ENCODE measurements at places on chromosomes 5 and 9.

GRCh38 chr5:155948576-155948975, 378.4 kb upstream of the SGCD start:
- no peak for DNase-seq

DNA sequence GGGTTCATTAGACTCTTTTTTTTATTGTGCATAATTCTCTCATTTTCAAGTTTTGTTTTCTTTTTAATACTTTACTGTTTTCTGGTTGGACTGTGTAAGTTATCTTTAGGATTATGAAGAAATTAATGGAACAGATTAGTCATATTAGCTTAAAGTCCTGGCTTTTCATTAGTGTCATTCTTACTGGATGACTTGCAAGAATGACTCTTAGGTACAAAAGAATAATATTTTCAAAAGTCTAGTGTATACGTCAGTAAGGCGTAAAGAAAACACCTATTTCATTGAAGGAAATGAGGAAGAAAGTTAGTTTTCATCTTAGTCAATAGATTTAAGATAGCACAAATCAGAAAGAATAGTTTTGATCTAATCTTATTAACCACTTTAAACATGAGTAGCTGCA, 20.4 kb downstream of the UHRF2 start:
- DNase-seq = no peak

GRCh38 chr9:37290940-37291485, 131.5 kb upstream of the GRHPR start:
- no peak for DNase-seq

DNA sequence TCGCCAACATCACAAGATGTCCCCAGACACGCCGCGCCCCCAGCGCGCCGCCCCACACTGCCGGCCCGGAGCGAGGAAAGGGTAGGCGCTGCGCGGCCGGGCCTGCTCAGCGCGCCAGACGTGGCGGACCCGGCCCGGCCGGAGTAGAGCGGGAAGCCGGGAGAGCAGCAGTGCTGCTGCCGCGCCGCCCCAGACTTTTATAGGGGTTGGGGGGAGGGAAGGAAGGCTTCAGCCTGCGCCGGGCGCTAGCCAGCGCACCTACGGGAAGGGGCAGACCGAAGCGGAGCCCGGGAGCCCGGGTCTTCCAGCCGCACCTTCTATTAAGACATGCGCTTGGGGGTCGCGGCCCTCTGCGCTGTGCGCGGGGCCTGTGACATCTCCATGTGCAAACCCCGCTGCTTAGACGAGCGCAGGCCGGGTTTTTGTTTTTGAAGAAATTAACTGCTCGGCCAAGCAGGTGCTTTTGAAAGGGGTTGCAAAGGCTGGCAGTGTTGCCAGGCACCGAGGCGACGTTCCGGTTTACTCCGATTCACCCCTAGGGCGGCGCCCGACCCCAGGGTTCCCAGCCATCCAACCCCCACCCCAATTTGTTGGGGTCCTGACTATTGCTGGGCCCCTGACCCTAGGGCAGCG, 353 bp upstream of the PAX5 start:
- no peak for DNase-seq

GRCh38 chr5:112552216-112552615, 133.1 kb upstream of the EPB41L4A start:
- DNase-seq = no peak

DNA sequence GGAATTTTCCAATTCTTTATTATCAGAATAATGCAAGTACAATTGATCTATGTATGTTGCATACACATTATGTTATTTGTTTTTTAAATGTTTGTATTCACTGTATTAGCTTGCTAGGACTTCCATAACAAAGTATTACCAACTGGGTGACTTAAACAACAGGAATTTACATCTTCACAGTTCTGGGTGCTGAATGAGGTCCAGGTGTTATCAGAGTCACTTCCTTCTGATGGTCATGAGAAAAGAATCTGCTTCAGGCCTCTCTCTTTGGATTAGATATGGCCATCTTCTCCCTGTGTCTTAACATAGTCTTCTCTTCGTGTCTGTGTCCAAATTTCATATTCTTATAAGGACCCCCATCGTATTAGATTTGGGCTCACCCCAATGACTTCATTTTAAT, 229.1 kb upstream of the TRPC7 start:
- DNase-seq = no peak

- no peak for DNase-seq
These were observed 164.9 kb downstream of the SLC24A2 start for GRCh38 chr9:19623941-19624340.

DNA sequence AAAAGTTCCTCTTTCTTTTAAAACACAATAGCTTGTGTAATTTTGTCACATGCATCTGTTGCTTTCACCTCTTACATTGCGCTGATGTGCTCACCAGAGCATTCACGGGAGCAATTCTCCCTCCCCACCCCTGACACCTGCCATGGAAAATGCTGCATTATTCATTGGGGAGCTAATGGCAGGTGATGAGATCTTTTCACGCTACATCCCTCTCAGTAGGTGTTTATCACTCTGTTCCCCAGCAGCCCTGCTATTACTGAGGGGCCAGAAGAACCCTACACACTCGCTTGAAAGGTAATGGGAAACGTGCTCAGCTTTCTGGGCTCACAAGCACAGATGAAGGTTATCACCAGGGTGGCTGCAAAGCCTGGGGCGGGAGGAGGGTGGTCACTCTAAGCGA, 398.0 kb downstream of the PSAT1 start:
- DNase-seq = no peak

GRCh38 chr9:121645853-121646807, 5.3 kb upstream of the DAB2IP start:
- DNase-seq = no peak

GRCh38 chr5:31221001-31221400, 27.5 kb downstream of the CDH6 start:
- no peak for DNase-seq

DNA sequence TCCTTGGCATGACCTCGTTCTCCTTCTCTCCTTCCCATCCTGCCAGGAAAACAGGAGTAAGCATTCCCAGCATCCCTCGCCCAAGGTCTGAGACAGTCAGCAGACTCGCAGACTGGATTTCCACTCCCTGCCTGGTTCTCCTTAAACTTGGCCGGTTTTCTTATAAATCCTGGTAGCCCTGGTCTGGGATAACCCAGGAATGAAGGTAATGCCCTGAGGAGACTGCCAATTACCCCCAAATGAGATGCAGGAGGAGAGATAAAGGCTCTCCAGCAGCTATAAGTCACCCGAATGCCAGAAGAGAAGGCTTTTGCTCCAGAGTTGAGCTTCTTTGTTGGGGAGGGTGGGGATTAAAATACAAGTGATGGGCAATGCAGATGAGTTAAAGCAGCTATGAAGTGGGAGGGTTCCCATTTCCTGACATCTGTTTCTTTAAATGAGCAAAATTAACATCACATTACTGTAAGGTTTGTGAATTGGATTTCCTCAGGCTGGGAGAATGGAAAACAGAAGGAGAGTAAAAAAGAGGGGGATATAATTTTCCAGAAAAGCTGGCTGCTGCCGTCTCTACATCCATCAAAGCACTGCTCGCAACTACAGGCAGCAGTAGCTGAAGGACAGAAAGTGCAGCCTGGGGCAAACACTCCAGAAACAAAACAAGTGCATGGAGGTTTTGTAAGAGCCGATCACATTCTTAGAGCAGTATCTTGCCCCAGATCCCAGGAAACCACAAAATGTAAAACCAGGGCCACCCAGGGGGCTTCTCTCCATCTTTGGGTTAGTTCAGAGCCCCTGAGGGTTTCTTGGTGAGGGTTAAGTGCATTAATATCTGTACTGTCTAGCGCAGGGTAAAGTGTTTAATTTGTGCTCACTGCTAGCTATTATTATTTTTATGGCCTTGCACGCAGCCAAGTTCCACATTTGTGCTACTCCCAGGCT, 177.6 kb upstream of the PANK3 start:
- no peak for DNase-seq
